ENCODE measurements at places on chromosomes 13 and 19.
A peak's percentile ranks its signal among the peaks of the same experiment; 100 is the strongest.

- DNase-seq, result peak; percentile 24
Measured at GRCh38 chr19:40596608-40597328, 4.4 kb upstream of the LTBP4 start.

GRCh38 chr13:57569986-57570385 is 61.6 kb upstream of the PCDH17 start:
- DNase-seq, result peak; percentile 62

DNA sequence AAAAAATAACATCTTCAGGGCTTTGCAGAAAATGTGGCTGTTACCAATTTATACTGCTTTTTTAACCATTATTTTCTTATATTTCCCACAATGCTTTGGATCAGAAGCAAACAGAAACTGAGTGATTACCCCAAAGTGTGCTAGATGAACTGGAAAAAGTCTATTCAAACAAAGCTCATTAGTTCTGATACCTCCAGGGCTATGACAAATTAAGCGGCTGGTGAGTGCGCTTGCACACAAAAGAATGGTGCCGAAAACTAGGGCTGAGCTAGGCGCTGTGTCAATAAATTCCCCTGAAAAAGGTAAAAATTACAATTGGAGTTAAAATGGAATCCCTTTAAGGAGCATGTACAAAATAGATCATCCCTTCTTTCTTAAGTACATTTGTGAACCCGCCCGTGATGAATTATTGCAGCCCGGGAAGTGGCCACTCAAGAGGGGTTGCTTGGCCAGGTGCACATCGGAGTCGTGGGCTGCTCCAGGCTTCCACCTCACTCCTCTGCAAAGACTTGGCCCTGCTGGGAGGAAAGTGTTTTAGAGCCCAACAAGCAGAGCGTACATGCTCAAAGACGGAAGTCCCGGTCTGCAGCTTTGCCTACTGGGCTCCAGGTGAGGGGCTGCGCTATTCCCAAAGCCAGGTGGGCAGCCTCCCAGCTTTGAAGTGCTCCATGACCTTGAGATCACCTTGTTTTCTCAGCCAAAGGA is 164.0 kb upstream of the ZNF507 start:
- DNase-seq, result no peak

GRCh38 chr19:41391618-41392017 is 5.5 kb downstream of the EXOSC5 start:
- no peak for DNase-seq

DNA sequence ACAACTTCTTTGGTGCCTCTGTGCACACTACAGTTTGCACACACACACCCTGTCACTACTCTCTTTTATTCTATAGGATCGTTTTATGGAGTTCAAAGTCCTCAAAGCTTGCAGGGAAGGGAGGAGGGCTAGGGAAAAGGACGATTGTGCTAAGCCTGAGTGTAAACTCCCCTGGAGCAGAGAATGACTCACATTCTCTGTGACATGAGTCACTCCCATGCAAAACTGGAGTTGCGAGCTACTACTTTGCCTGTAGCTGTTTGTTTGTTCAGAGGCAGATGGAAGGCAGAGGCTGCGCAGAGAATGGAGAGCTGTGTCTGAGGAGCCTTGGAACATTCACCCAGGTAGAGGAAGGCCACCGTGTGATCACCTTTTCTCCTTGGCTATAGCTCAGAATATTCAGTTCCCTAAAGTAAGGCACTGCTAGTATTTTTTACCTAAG is 80.5 kb upstream of the MBNL2 start:
- DNase-seq, result peak; percentile 91

- no peak for DNase-seq
Measured at GRCh38 chr19:7223429-7223828, 70.8 kb downstream of the INSR start.

GRCh38 chr19:37470216-37470615 is 1.1 kb downstream of the ZNF570 start:
- DNase-seq, result no peak

- DNase-seq, result no peak
Measured at GRCh38 chr13:73303851-73304250, 245.0 kb downstream of the KLF5 start.

DNA sequence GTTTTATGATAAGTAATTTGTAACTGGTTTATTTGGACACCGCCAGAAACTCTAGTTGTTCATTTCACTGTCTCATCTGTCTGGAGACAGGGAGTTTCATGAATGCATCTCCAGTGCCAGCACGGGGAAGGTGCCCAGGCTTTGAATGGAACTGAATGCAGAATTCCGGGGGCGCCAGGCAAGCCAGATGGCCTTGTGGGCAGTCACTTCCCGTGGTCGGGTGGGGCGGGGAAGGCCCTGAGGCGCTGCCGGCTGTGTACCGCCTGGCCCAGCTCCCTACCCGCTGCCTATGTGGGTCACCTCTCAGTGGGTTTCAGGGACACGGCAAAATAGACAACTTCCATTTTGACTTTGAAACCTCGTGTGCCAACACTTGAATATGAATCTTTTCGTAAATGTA is 28.8 kb upstream of the MCF2L start:
- DNase-seq, result no peak

GRCh38 chr19:6076675-6077463 is 33.4 kb downstream of the RFX2 start:
- DNase-seq, result no peak

DNA sequence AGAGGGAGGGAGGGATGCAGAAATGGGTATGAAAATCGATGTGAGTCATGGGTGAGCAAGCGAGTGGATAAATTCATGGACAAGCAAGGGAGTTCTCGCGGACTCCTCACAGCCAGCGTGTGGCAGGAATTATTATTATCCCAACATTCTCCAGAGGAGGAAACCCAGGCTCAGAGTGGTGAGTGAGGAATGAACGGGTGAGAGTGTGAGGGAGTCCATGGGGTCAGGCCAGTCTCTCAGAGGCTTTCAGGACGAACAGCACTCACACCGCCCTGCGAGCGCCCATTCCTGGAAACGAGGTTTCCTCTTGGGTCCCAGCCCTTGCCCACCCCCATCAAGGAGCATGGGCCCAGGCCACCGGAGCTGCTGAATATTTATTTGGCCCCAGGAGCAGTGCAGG is 6.3 kb upstream of the DNAAF3 start:
- no peak for DNase-seq

DNA sequence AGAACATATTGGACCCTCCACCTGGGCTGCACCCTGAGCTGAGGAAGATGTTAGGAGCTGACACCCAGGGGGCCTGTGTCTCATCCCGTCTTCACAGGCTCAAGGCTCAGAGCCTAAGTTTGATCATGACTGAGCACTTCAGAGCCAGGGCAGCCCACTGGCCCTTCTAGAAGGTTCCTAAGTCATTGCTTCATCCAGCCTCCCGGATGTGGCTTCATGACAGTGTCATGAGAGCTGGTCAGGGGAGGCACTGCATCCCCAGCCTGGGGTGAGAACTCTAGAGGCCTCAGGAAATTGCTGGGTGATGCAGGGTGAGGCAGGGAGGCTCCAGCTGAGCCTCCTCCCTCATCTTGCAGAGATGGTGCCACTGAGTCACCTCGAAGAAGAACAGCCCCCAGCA is 24.9 kb upstream of the PIK3R2 start:
- DNase-seq, result no peak

GRCh38 chr19:44588771-44589112 is 24.6 kb upstream of the IGSF23 start:
- no peak for DNase-seq

DNA sequence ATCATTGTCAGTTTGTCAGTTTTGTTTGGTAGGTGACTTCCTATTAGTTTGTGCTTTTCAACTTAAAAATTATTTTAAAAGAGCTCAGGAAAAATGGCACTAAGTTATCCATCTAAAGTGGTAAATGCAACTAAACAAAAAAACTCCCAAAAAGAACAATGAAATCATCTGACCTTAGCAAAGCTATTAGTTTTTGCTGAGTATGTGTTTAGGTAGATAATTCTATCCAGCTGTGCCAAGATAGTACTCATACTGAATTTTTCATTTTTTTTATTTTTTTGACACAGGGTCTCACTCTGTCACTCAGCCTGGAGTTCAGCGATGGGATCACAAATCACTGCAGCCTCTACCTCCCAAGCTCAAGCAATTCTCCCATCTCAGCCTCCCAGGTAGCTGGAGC is 645.3 kb downstream of the TBC1D4 start:
- DNase-seq, result no peak

DNA sequence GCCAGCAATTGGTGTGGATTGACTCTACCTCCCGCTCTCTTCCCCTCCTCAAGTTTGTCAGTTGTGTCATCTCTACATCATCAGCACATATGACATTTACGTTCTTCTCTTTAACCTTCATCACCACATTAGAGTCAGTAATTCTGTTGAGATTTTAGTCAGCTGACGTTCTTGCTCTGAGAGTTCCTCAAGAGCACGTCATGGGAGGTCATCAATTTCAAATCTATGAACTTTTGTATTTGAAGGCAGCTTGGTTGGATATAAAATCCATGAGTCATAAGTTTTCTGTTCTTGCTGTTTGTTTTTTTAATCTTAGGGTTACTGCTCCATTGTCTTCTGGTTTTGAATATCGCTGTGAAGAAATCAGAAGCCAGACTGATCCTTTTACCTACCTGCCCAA is 21.8 kb upstream of the ARGLU1 start:
- DNase-seq, result no peak

GRCh38 chr13:94972262-94972661 is 259.9 kb upstream of the SOX21 start:
- DNase-seq, result no peak

DNA sequence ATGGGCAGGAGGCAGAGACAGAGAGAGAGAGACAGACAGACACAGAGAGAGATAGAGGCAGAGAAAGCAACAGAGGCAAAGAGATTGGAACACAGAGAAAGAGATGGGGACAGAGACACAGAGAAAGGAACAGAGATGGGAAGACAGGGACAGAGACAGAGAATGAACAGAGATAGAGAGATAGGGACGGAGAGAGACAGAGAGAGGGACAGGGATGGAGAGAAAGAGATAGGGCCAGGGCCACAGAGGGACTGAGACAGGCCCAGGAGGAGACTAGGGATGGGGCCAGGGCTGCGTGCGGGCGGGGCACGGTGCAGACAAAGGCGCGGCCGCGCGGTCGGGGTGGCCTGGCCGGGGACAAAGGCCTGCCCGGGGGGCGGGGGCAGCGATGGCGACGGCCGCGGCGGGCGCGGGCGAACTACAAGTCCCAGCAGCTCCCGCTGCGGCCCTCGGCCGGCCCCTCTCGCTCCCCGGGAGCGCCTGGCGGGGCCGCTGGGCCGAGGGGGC is at the start of gene ZNF358:
ZNF358 (plus strand) TSS at position 459 of the 507 bp plus-strand sequence. CDS start 3,140 bp downstream, outside the sequence.
- peak; percentile 47 for DNase-seq

DNA sequence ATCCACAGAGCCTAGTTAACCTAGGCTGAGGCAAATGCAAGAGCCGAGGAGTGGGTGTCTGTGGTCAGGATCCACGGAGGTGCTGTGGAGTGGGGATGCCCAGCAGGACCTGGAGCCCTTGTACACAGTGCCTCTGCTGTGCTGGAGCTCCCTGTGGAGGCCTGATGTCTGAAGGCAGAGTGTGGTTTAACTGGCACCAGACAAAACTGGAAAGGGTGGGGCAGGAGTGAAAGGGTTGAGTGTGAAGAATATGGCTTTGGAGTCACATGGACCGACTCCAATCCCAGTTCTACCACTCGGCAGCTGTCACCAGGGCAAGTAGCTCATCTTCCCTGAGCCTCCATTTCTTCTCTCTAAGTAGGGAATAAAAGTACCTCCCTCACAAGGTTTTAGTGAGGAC is 60.3 kb upstream of the GPR12 start:
- DNase-seq, result no peak

- DNase-seq, result no peak
Measured at GRCh38 chr19:10617409-10618121, 7.8 kb upstream of the SLC44A2 start.

- no peak for DNase-seq
Measured at GRCh38 chr13:37966266-37966665, 96.7 kb upstream of the TRPC4 start.

DNA sequence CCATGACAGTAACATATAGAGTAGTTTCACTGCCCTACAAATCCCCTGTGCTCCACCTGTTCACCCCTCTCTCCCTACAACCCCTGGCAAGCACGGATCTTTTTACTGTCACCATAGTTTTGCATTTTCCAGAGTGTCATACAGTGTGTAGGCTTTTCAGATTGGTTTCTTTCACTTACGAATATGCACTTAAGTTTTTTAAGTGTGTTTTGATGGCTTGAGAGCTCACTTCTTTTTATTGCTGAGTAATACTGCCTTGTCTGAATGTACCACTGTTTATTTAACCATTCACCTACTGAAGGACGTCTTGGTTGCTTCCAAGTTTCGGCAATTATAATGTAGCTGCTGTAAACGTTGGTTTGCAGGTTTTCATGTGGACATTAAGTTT is 175.1 kb downstream of the ITGBL1 start:
- no peak for DNase-seq

DNA sequence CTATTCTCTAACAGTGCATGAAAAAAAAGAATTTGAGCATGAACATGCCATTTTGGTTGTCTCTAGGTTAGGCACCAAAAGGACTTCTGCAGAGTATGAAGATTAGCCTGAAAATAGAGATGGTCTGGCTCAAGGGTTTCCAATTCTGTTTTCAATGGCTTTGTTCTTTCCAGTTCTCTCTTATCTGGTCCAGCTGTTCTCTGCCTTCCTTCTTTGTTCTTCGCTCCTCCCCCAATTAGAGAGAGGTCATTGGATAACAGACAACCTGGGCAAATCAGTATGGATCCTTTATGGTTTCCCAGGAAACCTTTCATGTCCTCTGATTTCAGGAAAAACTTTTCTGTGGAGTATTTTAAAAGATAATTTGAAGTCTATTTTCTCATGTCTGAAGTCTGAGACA is 623.4 kb downstream of the PCDH17 start:
- DNase-seq, result no peak

DNA sequence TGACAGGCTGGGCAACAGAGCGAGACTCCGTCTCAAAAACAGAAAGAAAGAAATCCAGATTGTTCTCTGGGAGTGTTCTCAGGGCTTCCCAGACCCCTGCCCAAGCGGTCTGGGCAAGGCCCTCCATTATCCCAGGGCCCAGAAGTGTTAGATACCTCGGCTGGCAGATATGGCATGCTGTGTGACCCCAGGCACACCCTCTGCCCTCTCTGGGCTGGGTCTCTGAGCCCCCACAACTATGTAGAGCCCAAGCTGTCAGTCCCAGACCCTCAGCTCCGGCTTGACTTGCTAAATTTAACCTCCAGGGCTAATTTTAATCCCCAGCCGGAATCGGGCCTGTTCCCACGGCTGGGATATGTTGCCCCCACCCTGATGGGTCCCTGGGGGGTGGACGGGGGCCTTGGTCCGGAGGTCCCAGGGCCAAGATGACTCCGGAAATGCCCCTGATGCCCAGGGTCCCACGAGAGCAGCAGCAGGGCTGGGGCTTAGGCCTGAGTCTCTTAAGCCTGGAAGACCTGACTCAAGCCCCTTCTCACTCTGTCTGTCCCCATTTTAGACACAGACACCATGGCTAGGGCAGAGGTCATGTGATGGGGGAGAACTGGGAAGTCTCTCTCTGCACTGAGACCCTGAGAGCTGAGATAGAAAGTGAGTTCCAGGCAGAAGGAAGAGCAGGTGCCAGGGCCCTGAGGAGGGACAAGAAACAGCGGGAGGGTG is 14.5 kb upstream of the TMEM161A start:
- DNase-seq, result no peak

GRCh38 chr19:2363419-2363818 is 3.4 kb downstream of the TMPRSS9 start:
- DNase-seq, result no peak

DNA sequence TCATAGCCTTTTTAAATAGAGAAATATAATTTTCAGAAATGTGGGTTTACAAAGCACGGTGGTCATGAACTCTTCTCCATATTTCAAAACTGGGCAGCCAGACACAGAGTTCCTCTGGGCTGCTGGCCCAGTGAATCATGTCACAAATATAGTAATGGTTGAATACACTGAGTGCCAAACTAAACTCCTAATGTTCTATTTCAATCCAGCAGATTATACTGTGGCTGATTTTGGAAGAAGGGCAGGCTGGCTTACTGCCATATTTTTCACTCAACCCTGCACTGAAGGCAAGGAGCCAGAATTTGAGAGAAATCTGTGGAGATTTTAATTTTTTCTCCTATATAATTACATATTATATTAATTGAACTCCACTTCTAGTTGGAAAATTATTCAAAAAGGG is 17.0 kb upstream of the PRR20A start:
- DNase-seq, result no peak
